Kidney capillary endothelial cell (primary cell): ENCODE measurements at places on chromosomes 1 and 21.
A peak's percentile ranks its signal among the peaks of the same experiment; 100 is the strongest.

GRCh38 chr1:193625255-193625654, 438.8 kb upstream of the B3GALT2 start:
- DNase-seq, result no peak

DNA sequence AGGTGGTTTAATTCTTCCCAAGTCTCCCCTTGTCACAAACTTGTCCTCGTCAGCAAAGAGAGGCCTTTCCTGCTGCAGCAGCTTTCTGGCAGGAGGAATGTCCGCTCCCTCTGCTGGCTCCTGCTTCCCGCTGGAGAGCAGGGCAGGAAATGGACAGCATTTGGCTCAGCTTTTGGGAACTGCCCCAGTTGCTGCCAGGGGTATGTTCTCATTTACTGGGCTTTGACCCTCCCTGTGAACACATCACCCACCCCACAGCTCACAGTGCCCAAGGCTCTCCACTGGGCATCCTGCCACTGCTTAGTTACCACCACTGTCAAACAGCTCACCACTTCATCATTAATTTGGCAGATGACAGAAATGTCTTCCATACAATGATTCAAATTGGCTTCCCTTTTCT, 75.4 kb downstream of the MRPL37 start:
- DNase-seq, result peak; percentile 62

DNA sequence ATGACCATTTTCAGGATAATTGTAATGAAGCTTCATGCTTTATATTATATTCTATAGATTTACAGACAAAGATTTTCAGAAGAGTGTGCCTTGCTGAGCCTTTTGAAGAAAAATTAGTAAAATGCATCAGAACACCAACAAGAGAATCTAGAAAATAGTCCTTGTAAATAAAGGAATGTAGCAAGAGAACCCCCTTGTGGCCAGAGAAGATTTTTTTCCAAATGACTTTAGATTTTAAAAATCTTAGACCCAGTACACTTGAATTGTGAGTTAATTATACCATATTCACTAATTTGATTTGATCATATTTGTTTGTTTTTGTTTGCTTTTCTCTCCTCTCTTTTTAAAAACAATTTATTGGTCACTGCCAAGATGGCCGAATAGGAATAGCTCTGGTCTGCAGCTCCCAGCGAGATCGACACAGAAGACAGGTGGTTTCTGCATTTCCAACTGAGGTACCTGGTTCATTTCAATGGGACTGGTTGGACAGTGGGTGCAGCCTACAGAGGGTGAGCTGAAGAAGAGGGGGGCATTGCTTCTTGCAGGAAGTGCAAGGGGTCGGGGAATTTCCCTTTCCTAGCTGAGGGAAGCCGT, 12.8 kb upstream of the IFI44L start:
- peak; percentile 26 for DNase-seq

DNA sequence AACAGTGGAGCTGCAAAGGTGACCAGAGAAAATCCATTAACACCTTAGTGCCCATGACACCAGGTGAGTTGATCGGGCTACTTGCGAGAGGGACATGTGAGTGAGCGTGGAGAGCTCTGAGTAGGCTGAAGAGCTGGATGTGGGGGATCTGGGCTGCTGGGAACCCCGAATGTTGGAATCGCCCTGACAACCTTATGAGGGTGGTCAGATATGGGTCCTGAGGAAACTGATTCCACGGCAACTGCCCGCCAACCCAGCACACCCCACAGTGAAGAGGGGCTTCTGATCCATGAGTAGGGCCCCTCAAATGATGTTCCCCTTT, 705 bp upstream of the QSOX1 start:
- no peak for DNase-seq

DNA sequence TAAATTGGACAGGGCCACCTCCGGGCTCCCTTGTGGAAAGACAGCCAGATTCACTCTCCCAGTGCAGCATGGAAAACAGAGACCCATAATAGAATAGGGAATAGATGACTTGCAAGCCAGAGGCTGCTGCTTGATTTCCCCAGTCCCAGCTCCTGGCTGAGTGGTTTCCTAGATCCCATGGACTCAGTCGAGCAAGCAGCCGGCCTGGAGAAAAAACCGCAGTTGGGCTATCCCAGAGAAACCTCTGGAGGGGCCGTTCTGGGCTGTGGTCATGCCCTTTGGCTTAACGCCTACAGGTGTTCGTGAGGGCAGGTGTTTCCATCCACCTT, 61.7 kb downstream of the ELK4 start:
- no peak for DNase-seq

- no peak for DNase-seq
Observed at GRCh38 chr1:56577406-56578137, 1.8 kb downstream of the PLPP3 start.

- DNase-seq, result no peak
Observed at GRCh38 chr1:19347533-19348172, 35.5 kb downstream of the SLC66A1 start.

- no peak for DNase-seq
Observed at GRCh38 chr1:25875856-25876692, 566 bp upstream of the PAQR7 start.

- DNase-seq, result no peak
Observed at GRCh38 chr1:169509354-169509753, 23.6 kb upstream of the SLC19A2 start.

- no peak for DNase-seq
Observed at GRCh38 chr1:185263780-185264179, 53.3 kb downstream of the IVNS1ABP start.

GRCh38 chr1:189960769-189961168, 516.9 kb downstream of the BRINP3 start:
- DNase-seq, result no peak

GRCh38 chr1:20487236-20487590, 1.2 kb upstream of the CAMK2N1 start:
- DNase-seq, result no peak

DNA sequence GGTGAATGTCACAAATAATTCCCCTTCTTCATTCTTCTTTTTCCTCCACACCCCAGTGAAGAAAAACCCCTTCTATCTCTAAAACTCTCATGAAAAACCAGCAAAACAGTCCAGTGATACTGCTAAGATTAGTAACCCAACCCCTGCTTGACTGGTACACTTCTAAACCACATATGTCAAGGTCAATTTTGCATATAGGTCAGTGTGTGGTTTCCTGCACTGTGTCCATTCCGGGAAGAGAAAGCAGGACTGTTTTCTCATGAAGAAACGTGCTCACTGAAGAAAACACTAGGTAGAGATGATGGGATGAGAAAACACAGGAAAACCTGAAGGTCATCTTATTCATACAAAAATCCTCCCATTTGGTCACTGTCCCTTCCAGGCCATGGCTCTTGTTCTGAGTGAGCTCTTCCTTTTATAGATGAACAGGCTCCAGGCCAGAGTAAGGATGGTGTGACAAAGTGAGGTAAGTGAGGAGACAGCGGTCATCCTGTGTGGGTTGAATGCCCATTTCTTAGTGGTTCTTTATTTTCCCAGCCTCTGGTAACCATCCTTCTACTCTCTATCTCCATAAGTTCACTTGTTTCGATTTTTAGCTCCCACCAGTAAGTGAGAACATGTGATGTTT, 122.7 kb downstream of the FASLG start:
- no peak for DNase-seq

DNA sequence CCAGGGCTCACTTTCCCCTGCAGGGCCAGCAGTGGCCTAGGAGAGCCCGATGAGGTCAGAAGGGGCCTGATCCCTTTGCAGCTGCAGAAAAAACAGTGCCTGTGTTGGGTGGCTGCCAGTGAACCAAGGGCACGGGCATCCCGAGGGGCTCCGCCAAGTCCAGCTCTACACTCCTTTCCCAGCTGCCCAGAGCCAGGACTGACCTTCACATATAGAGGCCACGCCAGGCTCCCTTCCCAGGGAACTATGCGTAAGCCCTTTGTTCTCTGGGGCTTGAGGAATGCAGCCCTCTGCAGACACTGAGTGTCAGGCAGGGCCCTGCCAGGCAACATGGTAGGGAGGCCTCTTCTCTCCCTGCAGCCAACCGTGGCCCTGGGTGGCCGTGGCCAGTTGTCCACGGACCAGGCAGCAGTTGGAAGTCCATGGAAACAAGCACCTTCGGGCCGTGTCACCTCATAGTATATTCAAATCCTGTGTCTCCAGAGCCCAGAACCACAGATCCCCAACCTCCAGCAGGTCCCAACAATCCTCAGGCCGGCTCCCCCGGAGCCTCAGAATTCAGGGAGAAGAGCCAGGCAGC, 194.0 kb downstream of the NPHP4 start:
- DNase-seq, result no peak

DNA sequence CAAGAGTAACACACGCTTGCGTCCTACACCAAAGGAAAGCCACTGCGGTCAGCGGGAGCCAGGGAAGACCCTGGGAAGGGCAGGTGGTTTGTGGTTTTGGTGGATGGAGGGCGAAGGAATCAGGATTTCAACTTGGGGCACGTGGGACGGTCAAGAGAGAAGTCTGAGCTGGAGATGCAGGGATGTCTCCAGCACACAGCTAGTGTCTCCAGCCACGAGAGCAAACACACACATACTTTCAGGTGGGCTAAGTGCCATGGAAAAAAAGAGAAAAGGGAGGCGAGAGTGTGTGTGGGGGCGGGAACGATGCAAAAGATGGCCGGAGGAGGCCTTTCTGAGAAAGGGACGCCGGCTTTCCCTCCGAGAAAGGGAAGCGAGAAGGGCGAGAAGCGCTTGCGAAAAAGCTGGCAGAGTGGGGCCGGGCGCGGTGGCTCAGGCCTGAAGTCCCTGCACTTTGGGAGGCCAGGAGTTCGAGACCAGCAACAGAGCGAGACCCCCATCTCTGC, 1.4 kb upstream of the SRRM1 start:
- peak; percentile 26 for DNase-seq

- DNase-seq, result no peak
Observed at GRCh38 chr1:40844079-40844478, 18.1 kb downstream of the CITED4 start.
